Sciatic nerve (tissue), 2 donors: ENCODE measurements at places on chromosomes 5 and 9. TPM values are rescaled to one million over a fixed set of nuclear protein-coding genes. Genes with fewer than 3 reads are reported as not detected.

GRCh38 chr9:71620746-71621145 lies 147.6 kb downstream of the CEMIP2 start:
- no peak for DNase-seq

- DNase-seq: no peak
These were observed 9.9 kb downstream of the ZNF189 start for GRCh38 chr9:101408374-101409078.

DNA sequence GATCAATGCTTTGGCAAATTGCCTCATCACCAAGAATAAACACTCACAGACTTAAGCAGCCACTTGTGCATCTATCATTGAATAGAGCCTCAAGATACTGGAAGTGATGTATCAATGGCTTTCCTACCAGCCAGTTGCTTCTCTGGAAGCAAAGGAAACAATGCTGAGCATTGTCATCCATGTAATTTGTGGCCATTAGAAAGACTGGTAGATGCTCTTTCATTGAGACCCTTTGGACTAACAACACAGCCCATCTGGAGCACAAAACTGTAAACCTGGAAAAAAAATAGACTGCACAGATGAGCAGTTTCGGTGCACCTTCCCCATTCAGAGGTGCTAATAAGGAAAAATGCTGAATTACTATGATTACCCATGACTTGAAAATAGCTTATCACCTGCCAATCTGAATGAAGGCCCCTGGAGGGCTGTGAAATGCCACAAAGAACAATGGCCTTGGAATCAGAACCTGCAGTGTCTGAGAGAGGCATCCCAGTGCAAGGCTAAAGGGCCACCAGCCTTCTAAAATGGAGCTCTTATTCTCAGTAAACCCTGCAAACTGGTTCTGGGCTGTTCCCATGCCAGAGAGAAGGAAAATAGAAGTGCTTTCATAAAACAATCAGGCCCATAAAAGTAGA lies 127.5 kb downstream of the RFK start:
- DNase-seq: no peak

GRCh38 chr5:57434227-57434640 lies 48.4 kb downstream of the ACTBL2 start:
- DNase-seq: no peak

GRCh38 chr9:13279284-13280141 lies at the start of gene MPDZ:
TSS of gene MPDZ (minus strand) at chr9:13279692. CDS start at chr9:13250315, 29,377 bp downstream.
- peak; percentile 75 for DNase-seq

- DNase-seq: no peak
These were observed 16.3 kb upstream of the ANXA1 start for GRCh38 chr9:73135394-73135793.

DNA sequence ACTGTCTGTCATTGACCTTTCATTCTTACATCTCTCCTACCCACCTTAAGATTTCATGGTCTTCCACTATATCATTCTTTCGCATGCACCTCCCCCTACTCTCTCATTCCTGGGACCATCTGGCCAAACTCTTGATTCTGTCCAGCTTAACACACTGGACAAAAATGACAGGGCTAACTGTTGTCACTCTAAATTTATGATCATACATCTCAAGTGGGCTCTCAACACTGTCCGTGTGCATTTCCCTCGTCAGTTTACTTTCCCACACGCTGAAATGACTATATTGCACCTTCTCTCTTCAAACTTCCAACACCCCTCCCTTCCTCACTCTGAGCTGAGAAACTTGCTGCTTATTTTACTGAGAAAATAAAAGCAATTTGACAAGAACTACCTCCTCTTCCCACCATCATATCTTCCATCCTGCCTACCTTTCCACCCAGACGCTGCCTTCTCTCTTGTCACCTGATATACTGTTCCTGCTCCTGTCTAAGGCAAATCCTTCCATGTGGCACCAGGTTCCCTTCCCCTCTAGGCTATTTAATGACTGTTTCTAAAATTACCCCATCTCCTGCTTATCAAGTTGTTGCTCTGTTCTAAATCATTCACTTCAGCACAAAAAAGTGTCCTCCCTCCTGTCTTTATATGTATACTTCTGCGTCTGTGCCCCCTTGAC lies 8.1 kb upstream of the KLF9 start:
- DNase-seq: no peak

GRCh38 chr5:39700523-39700922 lies 275.7 kb upstream of the DAB2 start:
- DNase-seq: no peak

- DNase-seq: no peak
These were observed 7.3 kb upstream of the PTGER4 start for GRCh38 chr5:40672425-40672824.

DNA sequence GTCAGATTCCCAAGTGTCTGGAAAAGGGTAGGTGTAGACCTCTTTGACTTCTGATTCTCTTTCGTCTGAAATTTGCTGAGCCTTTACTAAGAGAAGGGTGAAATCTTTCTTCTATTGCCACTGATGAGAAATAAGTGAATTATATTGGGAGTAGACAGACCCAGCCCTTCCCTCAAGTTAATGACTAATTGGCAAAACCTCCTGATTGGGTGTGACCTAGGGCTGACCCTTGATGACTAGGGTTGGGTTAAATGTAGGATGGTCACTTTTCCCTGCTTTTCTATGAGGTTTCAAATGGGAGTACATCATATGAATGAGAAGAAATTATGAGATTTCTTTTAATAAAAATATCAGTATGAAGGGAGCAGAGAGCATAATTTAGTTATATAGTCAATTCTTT lies 73.4 kb upstream of the C5orf46 start:
- no peak for DNase-seq

DNA sequence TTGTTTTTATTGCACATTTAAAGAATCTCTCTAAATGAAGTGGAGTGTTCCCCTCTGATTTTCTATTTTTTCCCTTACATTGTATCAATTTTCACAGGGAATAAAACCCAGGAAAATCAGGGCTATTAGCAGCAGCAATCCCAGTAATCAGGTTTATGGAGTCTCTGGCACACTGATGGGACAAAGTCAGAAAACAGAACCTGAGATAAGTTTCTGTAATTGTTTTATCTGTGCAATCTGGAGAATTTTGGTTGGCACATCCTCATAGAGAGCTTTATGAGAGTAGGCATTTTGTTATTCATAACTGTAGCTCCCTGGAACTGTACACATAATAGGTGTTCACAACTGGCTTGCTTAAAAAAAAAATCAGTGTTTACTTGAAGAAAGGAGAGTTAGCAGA lies 96.9 kb upstream of the IL6ST start:
- DNase-seq: no peak

DNA sequence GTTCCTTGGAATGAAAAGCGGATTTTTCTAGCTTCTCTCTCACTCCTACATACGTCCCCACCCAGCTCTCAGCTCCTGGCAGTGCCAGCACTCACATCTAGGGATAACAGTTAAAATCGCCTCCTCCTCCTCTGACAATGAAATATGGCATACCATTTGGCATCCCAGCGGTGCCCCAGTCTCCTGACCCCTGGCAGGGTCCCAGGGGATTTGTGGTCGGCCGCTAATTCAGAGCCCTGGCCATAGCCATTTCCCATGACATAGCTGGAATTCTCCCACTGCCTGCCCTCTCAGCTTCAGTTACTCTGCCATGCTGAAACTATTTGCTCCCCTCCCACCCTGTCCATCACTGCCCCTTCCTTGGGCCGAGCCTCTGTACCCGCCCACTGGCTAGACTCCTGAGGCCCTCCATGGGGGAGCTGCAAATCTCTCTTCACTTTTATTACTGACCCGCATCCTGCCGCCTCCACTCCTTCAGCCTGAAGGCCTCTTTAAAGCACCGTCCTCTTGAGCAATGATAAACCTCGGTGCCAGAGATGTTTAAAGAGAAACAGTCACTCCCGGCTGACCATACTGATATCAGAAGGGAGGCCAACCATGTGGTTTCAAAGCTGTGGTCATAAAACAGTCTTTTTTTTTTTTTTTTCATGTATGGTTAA lies 139.8 kb downstream of the SLIT3 start:
- DNase-seq: peak; percentile 79

GRCh38 chr5:4447657-4448056 lies 692.5 kb upstream of the ADAMTS16 start:
- DNase-seq: no peak

- peak; percentile 76 for DNase-seq
These were observed 42.8 kb downstream of the RAPGEF1 start for GRCh38 chr9:131697097-131697496.

C9 gene
- not detected for total RNA-seq

SPINK6 gene
- total RNA-seq: not detected

FOXD4L5 gene
- total RNA-seq: 0.27 TPM

IRX1 gene
- total RNA-seq: 0.62 TPM

GPR21 gene
- total RNA-seq: 3.3 TPM

PDE6A gene
- total RNA-seq: not detected
